Activated naive CD8-positive, alpha-beta T cell treated with anti-CD3 and anti-CD28 coated beads, Interleukin-2, amount 10 ng/mL, durations not matched to agents 7 days and 5 days (primary cell): ENCODE measurements at places on chromosomes 2 and 18. TPM values are rescaled to one million over a fixed set of nuclear protein-coding genes. Genes with fewer than 3 reads are reported as not detected.

CFC1 gene
- not detected for total RNA-seq

OTOS gene
- total RNA-seq = not detected

RGPD4 gene
- 0.31 TPM for total RNA-seq

PTPN2 gene
- total RNA-seq = 64.9 TPM

SCN2A gene
- total RNA-seq = not detected

RNF144A gene
- 91.1 TPM for total RNA-seq

UPP2 gene
- not detected for total RNA-seq

APCDD1 gene
- total RNA-seq = not detected

MROH2A gene
- total RNA-seq = not detected

ACAA2 gene
- 83.3 TPM for total RNA-seq

ASXL3 gene
- total RNA-seq = not detected

ZNF892 gene
- 4.8 TPM for total RNA-seq

MSTN gene
- not detected for total RNA-seq

ABCG8 gene
- total RNA-seq = not detected

COLEC11 gene
- total RNA-seq = 0.39 TPM

TANC1 gene
- 0.31 TPM for total RNA-seq

SOWAHC gene
- total RNA-seq = 0.17 TPM

ITPRIPL1 gene
- 32.8 TPM for total RNA-seq

UGT1A3 gene
- not detected for total RNA-seq

POTEC gene
- not detected for total RNA-seq

ANKRD36B gene
- total RNA-seq = 59.5 TPM

GKN1 gene
- total RNA-seq = not detected

CNGA3 gene
- total RNA-seq = not detected

DDX1 gene
- 55.9 TPM for total RNA-seq

PLEKHH2 gene
- 1.9 TPM for total RNA-seq

TAF4B gene
- total RNA-seq = 7.5 TPM

CSRNP3 gene
- total RNA-seq = not detected

DES gene
- total RNA-seq = not detected

SRD5A2 gene
- total RNA-seq = not detected

ANKRD53 gene
- total RNA-seq = 0.28 TPM

CCDC148 gene
- total RNA-seq = not detected

SERPINB5 gene
- total RNA-seq = not detected

LDLRAD4 gene
- total RNA-seq = 40.3 TPM

FBXO15 gene
- 2.0 TPM for total RNA-seq

UGT1A10 gene
- total RNA-seq = not detected

SPC25 gene
- total RNA-seq = 35.6 TPM

ZEB2 gene
- total RNA-seq = 17.8 TPM

STARD6 gene
- total RNA-seq = not detected

CBLN2 gene
- not detected for total RNA-seq

MYO1B gene
- total RNA-seq = 3.9 TPM

IGFBP5 gene
- total RNA-seq = 0.08 TPM

RPRM gene
- not detected for total RNA-seq

TUBB8B gene
- not detected for total RNA-seq

REG1B gene
- total RNA-seq = not detected

MRO gene
- total RNA-seq = not detected

TCF23 gene
- total RNA-seq = not detected
